ENCODE measurements at places on chromosomes 5 and 9.
A peak's percentile ranks its signal among the peaks of the same experiment; 100 is the strongest.

DNA sequence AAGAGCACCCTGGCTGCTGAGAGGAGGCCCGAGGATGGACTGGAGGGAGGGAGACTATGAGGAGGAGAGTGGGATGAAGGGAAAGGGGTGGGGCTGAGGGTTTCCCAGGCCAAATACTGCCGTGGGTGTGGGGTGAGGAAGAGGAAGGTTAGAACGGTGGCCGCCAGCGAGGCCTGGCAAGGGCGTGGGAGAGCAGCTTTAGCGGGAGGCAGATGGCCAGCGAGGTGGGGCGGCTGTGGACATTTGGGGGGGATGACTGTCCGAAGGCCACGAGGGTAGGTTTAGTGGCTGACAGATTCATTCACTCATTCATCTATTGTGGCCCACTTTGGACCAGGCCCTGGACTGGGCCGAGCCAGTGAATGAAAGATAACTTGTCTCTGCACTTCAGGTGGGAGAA lies 47.8 kb upstream of the NEURL1B start:
- no peak for DNase-seq

GRCh38 chr5:96440185-96440538 lies 7.1 kb upstream of the PCSK1 start:
- DNase-seq: no peak

- peak; percentile 23 for DNase-seq
Measured at GRCh38 chr5:68343421-68343826, 127.9 kb downstream of the PIK3R1 start.

GRCh38 chr5:177350776-177351391 lies 584 bp downstream of the LMAN2 start:
- no peak for DNase-seq

- DNase-seq: no peak
Measured at GRCh38 chr9:109745335-109746283, 34.4 kb upstream of the PALM2AKAP2 start.

GRCh38 chr9:125789196-125789595 lies 42.0 kb downstream of the PBX3 start:
- DNase-seq: no peak

- no peak for DNase-seq
Measured at GRCh38 chr5:149759986-149760853, 30.1 kb downstream of the PPARGC1B start.

DNA sequence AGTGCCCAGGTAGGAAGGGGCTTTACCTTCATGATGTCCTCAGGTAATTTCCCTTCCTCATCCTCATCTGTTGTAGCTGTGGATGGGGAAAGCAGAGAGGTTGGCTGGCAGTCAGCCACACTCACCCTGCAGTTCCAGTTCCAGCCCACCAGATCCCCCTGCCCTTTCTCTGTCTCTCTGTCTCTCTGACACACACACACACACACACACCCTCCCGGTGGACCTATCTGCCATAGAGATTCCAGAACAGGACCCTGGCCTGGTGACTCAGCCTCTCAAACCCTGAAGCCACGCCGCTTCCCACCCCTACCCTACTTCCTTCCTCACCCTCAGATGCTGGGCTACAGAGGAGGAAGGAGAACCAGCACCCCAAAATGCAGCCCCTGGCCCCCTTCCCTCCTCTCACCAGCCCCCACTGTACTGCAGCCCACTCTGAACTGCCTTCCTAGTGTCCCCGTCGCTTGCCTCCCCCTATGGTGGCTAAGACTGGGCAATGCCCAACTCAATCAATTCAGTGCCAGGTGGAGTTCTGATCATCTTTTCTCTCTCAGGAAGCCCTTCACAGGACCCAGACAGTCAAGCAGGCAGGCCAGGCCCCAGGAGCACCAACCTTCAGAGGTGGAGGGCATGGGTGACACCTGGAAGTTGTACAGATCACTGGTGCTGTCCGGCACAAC lies 4.8 kb downstream of the IRF1 start:
- no peak for DNase-seq

GRCh38 chr5:96297290-96297689 lies 135.8 kb downstream of the PCSK1 start:
- no peak for DNase-seq

GRCh38 chr5:80246001-80246758 lies 9.7 kb downstream of the SERINC5 start:
- no peak for DNase-seq

DNA sequence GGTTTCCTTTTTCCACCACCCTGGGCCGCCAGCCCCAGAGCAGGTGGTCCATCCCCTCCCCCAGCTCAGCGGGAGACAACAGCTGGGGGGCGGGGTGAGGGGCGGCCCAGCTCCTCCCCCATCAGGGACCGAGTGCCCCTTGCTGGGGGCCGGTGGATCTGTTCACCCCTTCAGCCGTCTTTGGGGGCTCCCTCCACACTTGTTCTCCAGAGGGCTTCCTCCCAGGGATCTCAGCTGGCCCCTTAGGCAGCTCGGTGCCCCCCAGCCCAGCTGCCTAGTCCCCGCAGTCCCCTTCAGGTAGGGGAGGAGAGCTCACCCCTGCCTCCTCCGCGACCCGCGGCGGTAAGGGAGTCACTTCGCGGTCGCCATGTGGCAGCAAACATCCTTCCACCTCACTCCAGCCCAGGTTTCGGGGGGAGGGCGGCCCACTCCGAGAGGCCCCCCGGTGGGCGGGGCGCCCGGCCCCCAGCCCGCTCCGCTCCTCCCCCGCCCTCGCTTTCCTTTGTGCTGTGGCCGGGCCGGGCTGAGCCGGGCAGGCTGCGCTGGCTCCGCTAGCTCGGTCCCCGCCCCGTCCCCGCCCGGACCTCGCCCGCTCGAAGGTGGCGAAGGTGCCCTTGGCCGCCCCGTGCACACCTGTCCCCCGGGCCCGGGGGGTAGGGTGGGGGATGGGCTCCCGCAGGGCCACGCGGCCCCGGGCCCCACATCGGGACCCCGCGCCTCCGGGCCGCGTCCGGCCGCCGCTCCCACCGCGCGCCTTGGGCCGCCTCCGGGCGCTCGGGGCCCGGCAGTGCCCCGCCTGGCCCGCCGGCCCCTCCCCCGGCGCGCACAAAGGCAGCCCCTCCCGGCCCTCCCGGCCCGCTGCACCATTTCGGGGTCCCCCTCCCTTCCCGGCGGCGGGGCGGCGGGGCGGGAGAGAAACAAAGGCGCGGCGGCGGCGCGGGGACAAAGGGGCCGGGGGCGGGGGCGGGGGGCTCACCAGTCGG lies 683 bp downstream of the DBN1 start:
- DNase-seq: peak; percentile 28

DNA sequence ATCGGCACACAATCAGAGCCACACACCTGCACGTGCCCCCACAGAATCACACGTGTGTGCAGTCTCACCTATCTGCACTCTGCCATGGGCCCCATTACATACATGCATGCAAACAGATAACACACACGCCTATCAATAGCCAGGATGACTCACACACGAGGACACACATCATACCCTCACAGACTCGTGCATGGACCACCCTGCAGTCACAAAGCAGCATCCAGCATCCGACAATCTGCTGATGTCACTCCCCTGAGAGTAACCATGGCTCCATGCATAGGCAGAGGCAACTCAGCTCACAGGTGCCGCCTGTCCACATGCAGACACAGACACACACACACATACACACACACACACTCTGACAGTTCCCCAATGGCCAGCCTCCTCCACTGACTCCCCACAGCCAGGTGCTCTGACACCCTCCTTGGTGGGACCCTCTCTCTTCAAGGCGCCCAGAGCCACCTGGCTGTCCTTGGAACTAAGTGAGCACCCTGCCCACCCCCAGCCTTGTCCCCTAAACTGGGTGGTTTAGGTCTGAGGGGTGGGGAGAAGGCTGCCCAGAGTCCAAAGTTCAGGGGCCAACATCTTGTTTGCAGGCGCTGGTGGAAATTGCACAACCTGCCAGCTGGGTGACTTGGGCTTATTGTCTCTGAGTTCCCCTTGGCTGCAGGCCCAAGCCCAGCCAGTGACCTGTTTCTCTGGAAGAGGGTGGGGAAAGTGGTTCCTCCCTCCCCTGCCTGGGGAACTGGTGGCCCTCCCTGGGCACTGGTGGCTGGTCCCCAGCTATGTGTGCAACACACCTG lies 34.6 kb upstream of the NEK6 start:
- no peak for DNase-seq

DNA sequence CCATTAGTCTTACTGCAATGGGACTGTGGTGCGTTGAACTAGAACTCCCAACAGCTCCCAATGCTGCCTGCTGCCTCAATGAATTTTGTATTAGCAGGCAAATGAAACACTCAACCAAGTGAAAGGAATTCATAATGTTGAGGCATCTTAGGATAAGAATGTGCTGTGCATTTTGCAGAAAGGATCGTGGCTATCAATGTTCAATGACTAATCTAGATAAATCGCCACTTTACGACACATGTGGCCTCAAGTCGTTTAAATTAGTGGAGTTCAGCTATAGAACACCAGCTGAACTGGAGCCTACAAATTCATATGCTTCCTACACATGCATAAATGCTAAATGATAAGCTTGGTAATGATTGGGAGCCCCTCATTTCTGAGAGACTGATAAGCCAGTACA lies 318.4 kb downstream of the PSAT1 start:
- DNase-seq: no peak

- DNase-seq: no peak
Measured at GRCh38 chr9:81052846-81053245, 636.5 kb downstream of the TLE1 start.

GRCh38 chr9:131954299-131954698 lies 125.4 kb downstream of the MED27 start:
- no peak for DNase-seq

- DNase-seq: no peak
Measured at GRCh38 chr5:144812763-144813162, 642.1 kb downstream of the KCTD16 start.
